Stimulated activated CD8-positive, alpha-beta memory T cell treated with anti-CD3 and anti-CD28 coated beads, Interleukin-4, amount 100 ng/mL, for 4 hours (primary cell): ENCODE measurements at places on chromosomes 2 and 18.

GRCh38 chr2:10007921-10008808, 35.2 kb upstream of the KLF11 start:
- DNase-seq, result no peak

DNA sequence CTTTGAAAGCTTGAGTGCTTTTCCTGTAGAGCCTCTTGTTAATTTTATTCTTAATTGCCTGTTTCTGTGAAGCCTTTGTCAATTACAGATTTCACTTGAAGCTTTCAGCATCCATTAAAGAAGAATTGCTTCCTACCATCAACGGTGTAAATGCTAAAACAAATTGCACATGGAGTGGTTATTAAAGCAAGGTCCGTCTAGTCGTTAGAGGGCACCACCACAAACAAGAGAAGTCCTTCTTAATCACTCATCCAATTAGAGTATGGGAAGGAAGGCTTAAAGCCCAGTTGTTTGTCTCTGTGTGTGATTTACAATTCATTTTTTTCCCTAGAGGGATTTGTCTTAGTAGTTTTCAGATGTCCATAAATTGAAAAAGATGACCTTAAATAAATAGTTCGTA, 1.6 kb downstream of the KCNJ3 start:
- no peak for DNase-seq

DNA sequence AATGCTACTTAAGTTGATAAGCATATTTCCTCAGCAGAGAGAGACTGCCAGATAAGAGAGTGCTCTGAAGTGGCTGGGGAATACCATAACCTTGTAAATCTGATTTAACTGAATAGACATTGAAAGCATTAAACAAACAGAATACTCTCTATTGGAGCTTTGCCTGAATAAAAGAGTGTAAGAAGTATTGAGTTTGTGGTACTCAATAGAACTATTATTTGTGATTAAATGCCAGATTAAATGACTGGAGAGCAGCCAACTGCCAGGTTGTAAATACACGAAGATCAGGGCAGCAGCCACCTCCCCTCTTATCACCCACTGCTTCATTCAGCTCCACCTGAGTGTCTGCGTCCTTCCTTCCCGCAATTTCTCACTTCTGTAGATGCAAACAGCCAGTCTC, 373.6 kb downstream of the DCDC2C start:
- DNase-seq, result no peak

GRCh38 chr18:43661570-43661969, 384.3 kb upstream of the SYT4 start:
- no peak for DNase-seq

- DNase-seq, result no peak
Observed at GRCh38 chr2:36455788-36456187, 100.2 kb downstream of the CRIM1 start.
